Neural crest cell (in vitro differentiated cells): ENCODE measurements at places on chromosomes 13 and 19.

GRCh38 chr13:21458451-21458812 lies 671 bp downstream of the ZDHHC20 start:
- peak; percentile 12 for DNase-seq

GRCh38 chr19:39304701-39305571 lies 8.7 kb downstream of the IFNL1 start:
- DNase-seq, result no peak

GRCh38 chr19:11881151-11881800 lies 6.3 kb upstream of the ZNF69 start:
- DNase-seq, result peak; percentile 74

- DNase-seq, result no peak
Observed at GRCh38 chr13:50766695-50767094, 76.8 kb downstream of the DLEU7 start.

GRCh38 chr13:69291292-69291906 lies 816.2 kb upstream of the ATXN8OS start:
- DNase-seq, result no peak

GRCh38 chr13:26183416-26183815 lies 38.7 kb downstream of the RNF6 start:
- no peak for DNase-seq

DNA sequence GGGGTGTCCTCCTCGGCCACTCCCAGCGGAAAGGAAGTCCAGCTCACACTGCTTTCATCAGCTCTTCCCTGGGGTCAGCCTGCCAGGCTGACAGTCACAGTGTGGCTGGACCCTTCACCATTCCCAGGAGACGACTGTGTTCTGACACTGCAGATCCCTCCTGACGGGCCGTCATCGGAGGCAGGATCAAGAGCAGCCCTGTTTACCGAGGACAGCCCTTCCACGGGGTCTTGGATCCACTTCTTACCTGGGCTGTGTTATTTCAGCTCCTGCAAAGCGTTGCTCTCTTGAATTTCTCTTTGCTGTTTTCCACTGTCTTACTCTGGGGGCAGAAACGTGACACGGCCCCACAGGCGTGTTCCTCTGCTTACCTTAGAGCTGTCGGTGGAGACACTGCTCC lies 149.9 kb upstream of the SOX1 start:
- no peak for DNase-seq

DNA sequence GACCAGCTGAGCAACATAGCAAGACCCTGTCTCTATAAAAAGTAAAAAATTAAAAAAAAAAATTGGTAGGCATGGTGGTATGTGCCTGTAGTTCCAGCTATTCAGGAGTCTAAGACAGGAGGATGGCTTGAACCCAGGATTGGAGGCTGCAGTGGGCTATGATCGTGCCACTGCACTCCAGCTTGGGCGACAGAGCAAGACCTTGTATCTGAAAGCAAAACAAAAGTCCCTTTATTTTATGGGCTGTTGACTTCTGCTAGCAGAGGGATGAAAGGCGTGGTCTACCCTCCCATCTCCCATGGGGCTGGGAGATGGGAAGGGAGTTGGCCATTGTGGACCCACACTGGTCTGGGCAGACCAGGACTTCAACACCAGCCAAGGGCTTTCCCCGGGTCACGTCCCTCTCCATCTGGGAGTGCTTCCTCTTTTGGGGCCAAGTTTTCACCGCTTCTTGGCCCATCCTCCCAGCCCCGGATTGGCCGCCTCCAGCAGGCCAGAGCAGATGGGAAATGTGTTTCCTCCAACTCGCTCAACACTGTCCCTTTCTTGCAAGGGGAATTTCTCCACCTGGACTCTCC lies 2.2 kb upstream of the TNFSF9 start:
- no peak for DNase-seq

- no peak for DNase-seq
Observed at GRCh38 chr19:15110418-15110815, 3.2 kb downstream of the SYDE1 start.

DNA sequence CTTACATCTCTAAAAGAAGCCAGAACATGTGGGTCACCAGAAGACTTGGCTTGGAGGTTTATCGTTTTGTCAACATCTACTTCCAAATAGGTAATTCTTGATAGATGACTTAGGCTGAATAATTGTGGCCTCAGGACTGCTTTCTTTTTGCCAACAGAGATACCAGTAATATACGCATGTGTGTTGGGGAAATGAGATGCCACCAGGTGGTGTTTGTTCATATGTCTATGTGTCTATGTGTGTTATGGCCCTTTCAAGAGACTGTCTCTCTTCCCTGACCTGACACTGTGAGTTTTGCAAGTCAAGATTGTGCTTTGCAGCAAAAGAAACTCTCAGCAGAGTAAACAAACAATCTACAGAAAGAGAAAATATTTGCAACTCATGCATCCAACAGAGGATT lies 31.6 kb upstream of the METTL21C start:
- DNase-seq, result no peak

- no peak for DNase-seq
Observed at GRCh38 chr19:844546-844971, 3.8 kb downstream of the PRTN3 start.

DNA sequence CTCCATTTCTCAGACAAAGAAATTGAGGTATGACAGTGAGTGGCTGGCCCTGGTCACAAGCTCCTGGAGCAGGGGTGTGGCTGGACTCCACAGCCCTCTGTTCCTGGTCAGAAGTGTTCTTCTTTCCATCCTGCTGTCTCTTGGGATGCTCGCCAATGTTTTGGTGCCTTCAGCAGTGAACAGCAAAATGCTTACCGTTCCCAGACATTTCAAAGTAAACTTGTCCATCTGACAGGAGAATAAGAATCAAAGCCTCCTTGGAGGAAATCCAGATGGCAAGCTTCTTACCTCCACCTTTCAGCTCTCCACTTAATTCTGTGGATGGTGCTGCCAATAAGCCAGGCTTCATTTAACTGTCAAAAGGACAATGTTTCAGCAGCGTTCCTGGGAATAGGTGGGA lies 954.1 kb downstream of the UQCRFS1 start:
- DNase-seq, result no peak

- no peak for DNase-seq
Observed at GRCh38 chr13:35460061-35460460, 16.4 kb downstream of the MAB21L1 start.

DNA sequence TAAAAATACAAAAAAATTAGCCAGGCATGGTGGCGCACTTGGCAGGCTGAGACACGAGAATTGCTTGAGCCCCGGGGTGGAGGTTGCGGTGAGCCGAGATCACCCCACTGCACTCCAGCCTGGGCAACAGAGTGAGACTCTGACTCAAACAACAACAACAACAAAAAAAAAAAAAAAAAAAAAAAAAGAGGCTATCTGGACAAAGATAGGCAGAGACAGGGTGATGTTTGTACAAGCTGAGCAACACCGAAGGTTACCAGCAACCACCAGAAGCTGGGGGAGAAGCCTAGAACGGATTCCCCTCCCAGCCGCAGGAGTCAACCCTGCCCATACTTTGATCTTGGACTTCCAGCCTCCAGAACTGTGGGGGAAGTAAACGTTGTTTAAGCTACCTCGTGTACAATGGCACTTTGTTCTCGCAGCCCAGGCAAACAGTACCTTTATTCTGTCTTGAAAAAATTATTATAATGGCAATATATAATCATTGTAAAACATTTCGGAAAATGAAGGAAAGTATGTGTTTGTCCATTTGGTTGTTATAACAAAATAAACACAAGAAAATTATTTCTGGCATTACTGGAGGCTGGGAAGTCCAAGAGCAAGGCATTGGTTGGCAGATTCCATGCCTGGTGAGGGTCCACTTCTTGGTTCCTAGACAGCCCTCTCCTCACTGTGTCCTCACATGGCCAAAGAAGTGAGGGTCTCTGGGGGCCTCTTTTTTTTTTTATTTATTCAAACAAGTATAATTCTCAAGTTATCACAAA lies 39.8 kb upstream of the LATS2 start:
- no peak for DNase-seq

DNA sequence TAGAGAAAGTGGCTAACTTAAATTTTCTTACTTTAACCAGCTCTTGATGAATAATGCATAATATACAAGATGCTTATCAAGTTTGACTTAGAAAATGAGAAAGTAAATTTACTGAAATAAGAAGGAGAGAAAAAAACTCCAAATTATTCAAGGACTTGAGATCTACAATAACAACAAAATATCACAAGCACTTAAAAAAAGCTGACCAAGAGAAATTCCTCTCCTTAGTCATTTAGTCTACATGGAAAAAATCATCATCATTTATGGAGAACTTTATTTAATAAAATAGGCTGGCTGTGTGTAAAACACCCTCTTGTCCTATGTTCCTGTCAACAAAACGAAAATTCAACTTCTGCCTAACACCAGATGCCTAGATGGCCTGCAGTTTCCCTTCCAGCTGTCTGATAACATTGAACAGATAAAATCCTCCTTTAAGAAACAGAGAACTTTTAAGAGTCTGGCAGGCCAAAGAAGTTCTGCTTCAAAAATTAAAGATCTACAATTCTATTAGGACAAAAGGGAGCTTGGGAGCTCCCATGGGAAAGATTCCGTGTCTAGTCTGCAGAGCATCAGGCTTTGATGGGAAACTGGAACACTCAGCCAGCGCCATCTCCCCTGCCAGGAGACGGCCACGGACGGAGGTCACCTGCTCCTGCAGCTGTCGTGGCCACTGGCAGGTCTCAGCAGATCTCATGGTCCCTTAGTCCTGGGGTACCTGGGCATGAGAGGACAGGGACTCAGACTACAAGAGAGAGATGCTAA lies 37.9 kb upstream of the ATP11A start:
- no peak for DNase-seq

GRCh38 chr19:13104848-13105711 lies 2.4 kb upstream of the LYL1 start:
- DNase-seq, result no peak

GRCh38 chr19:54312436-54313377 lies at the start of gene LILRA5:
Gene LILRA5, minus strand, starts transcription at chr19:54313166. Its CDS starts 147 bp downstream, at chr19:54313019.
- no peak for DNase-seq

GRCh38 chr13:48175185-48175584 lies 57.8 kb upstream of the ITM2B start:
- no peak for DNase-seq

DNA sequence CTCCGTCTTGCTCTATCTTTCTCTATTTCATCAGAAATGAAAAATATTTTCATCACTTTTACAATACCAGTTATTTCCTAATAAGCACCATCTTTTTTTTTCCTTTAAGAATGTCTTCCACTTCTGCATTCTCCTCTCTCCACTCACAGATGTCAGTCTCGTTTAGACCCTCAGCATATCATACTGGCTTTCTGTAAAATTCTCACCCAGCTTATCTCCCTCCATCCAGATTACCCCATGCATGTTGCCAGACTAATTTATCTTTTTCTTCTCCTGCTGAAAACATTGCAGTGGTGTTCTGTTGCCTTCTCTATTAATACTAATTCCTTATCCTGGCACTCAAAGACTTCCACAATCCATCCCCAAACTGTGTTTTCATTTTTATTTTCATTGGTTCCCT lies 513.8 kb upstream of the KLF12 start:
- DNase-seq, result no peak

DNA sequence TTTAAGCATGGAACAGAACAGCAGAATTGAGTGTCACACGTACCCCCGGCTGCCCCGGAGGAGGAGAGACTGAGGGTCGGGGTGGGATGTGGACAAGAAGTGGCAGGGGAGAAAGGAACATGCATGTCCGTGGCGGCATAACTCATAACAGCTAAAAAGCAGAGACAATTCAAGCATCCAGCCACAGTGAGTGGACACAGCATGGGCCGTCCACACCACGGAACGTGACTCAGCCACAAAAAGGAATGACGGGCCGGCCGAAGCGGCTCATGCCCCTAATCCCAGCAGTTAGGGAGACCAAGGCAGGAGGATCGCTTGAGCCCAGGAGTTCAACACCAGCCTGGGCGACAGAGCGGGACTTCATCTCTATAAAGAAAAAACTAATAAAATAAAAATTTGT lies 7.6 kb downstream of the DOHH start:
- DNase-seq, result no peak

GRCh38 chr13:71171740-71172139 lies 695.3 kb downstream of the DACH1 start:
- DNase-seq, result no peak

- DNase-seq, result no peak
Observed at GRCh38 chr13:52004511-52005170, 6.6 kb downstream of the ATP7B start.

GRCh38 chr19:12055784-12056183 lies 3.0 kb upstream of the ZNF878 start:
- no peak for DNase-seq

- peak; percentile 49 for DNase-seq
Observed at GRCh38 chr19:41785653-41786052, 10.7 kb upstream of the CEACAM3 start.
